SHP77 treated with DMSO at 0.1 percent for 48 hours (cell line): ENCODE measurements at places on chromosomes 6 and 20.

DNA sequence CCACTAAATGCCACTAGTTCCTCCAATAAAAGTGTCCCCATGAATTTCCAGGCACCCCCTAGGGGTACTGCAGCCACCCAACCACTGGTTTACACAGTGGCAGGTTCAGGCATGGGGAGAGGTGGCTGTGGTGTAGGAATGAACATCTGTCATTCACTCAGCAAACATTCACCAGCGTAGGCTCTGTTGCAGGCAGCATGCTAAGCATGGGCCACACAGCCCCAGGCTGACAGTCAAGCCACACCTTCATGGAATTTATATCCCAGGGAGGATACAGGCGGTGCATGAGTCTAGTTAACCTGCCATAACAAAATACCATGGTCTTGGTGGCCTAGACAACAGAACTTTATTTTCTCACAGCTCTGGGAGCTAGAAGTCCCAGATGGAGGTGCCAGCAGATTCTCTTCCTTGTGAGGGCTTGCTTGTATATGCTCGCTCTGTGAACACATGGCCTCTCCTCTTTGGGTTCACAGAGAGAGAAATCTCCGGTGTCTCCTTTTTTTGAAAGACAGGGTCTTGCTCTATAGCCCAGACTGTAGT is 135.7 kb downstream of the EYA2 start:
- no peak for DNase-seq

DNA sequence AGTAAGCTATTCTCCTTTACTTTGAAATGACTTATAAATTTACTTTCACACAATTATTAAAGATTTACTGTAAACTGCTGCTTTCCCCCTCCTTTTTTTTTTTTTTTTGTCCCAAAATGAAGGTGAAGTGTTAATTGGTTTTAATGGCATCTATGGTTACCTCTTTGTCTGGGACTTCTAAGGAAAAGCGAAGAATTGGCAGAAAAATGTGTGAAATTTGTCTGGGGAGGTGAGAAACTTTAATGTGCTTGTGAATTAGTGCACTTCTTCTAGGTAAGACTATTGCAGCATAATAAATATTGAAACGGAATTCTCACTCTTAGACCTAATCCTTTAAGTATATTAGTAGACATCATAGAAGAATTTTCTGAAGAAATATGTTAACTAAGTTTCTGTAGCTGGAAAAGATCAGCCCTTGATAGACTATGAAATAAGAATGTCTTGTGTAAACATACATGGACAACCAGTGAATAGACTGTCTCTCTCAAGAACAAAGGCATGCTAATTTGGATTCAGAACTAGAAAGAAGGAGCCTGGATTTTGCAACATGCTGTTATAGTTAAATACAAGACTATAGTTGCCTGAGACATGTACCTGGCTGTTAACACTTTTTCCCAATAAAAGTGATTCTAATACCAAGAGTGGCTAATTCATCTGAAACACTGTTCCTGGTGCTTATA is 23.9 kb downstream of the FLRT3 start:
- DNase-seq = no peak

- DNase-seq = no peak
Observed at GRCh38 chr20:12166053-12166717, 248.5 kb downstream of the BTBD3 start.

GRCh38 chr20:46575937-46576461 is 25.5 kb upstream of the OCSTAMP start:
- no peak for DNase-seq

DNA sequence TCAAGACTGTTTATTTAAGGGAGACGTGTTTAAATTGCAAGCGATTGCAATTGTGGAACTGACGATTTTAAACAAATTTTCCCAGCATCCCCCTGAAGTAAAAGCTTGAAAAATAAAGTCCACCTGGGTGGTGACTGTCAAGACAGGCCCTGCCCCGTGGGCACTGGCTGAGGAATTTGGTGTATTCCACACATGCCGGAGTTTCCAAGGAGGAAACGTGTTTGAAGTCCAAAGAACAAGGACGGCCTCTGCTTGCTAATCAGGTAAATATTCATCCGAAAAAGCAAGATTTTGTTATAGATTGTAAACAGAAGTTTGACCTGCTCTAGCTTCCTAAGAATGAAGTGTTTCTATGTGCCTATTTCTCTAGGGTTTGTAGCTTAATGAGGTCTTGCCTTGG is 505.1 kb downstream of the QKI start:
- no peak for DNase-seq

- no peak for DNase-seq
Observed at GRCh38 chr6:99613409-99613704, 6.7 kb downstream of the PRDM13 start.

GRCh38 chr20:31842471-31843157 is 2.8 kb downstream of the FOXS1 start:
- DNase-seq = no peak

DNA sequence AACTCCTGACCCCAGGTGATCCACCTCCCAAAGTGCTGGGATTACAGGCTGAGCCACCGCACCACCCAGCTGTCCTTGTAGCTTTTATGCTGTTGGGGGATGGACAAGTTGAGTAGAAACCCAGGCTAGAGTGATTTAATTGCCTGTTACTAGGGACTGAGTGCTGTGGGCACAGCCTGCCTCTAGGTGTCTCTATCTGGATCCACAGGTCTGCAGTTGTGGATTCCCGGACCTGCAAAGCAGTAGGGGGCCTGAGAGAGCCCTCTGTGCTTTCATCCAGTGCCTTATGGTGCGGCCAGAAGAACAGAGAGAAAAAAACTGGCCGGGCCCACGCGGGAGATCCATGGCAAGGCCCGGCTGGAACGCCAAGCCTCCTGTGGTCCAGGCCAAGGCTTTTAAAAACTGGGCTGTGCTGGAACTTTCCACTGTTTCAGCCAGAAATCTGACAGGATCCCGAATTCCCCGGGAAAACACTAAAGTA is 5.2 kb downstream of the SIRPA start:
- DNase-seq = no peak

DNA sequence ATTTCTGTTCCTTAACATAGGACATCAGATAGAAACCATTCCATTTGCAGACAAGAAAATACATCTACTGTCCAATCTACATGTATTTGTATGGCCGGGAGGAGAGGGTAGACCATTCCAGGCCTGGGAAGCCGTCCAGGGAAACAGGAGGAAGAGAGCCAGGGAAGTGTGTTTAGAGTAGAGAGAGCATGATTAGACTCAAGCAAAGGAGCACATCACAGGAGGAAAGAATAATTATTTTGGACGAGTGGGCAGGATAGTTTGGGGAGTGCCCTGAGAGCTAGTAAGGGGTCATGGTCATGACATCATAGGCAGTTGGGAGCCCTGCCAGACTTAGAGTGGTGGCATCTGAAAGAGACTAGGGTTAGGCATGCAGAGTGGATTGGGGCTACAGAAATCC is 250.0 kb downstream of the HIVEP2 start:
- no peak for DNase-seq

DNA sequence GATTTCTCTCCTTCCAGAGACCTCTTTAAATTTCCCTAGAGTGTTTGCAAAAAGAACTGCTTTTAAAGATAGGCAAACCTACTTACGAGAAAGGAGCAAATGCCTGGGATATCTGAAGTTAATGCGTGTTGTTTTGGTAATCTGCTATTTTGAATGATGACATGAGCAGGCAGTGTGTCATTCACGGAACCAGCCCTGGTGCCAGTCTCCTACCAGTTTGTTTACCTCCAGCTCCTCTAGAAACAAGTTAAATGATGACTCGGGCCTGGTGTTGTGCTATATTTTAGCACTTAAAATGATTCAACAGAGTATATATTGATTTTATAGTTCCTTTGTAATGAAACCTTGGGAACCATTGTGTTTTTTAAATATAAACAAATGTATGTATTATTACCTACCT is 41.1 kb upstream of the MAP3K4 start:
- DNase-seq = no peak

GRCh38 chr20:5484926-5485325 is 168.2 kb upstream of the PROKR2 start:
- DNase-seq = no peak

DNA sequence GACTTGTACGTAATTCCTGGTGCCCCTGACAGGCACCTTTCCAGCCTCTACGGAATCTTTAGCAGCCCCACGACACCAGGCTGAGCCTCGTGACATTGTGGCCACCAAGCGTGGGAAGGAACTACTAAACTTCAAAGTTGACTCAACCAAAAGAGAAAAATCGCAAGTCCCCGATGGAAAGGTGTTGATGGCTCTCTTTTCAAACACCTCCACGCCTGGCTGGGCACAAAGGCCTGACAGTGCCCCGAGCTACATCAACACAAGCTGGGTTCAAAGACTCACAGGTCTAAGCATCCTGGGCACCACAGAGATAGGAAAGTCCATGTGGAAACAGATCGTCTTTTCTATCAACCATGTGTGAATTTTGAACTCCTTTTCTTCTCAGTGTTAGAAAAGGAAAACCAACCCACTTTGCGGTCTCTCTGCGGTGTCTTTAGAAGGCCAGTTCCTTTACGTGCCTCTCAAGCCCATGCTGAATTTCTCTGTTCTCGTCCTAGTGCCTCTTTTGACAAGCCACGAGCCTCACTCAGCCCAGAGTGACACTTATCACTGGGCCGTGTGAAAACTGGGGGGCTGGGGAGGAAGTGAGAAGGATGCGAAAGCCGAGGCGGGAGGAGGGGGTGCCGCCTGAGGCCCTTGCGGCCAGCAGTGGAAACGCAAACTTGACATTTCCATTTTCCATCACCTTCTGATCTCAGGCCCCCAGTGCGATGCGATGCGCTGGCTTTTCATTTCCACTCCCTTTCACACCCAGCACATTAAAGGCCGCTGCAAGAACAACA is 59.4 kb downstream of the GFOD1 start:
- DNase-seq = no peak

DNA sequence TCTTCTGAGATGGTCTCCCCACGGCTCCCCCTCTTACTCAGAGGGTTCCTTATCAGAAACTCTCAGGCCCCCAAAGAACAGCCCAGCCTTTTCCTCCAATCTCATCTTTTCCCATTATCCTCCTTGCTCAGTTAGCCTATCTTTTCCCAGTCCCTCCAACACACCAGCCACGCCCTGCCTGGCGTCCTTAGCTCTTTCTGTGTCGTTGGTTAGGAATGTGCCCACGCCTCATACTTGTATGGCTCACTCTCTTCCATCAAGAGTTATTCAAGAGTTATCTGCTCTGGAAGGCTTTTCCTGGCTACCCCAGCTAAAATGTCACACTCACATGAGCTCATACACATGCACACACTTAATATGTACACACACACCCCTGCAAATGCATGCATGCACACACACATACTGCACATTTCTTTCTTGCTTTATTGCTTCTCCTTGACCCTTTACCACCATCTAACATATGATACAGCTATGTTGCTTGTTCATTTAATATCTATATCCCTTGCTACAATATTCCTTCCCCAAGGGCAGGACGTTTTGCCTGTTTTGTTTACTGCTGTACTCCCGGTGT is 37.6 kb downstream of the SLC2A10 start:
- DNase-seq = no peak

- DNase-seq = no peak
Observed at GRCh38 chr6:16391451-16391912, 153.1 kb downstream of the GMPR start.

- no peak for DNase-seq
Observed at GRCh38 chr6:127342296-127342945, 988 bp downstream of the ECHDC1 start.

- DNase-seq = no peak
Observed at GRCh38 chr6:35603326-35604202, 85.2 kb downstream of the FKBP5 start.

- no peak for DNase-seq
Observed at GRCh38 chr6:134544737-134545136, 226.8 kb upstream of the SGK1 start.

DNA sequence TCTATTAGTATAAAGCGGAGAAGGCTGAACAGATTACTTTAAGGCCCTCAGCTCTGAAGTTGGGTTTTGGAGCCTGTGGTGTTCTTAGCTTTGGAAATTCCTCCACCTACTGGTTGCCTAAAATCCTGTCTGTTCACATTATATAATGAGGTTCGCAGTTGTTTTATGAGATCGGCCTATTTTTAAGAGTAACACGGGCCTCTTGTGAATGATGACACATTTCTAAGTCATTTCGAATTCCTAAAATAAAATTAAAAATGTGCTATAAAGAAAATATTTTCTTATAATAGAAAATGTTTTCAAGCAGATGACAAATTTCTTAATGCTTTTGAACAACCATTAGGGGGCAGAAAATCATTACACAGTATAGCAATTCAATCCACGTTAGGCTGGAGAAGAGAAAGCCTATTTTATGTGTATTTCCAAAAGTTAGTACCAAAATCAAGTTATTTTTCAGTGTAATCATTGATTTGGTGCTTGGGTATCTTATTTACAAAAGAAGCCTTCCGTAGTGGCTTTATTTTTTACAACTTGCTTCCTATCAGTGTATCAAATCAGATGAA is 15.8 kb upstream of the FAM8A1 start:
- peak; percentile 74 for DNase-seq

GRCh38 chr20:363319-364078 is 16.6 kb downstream of the NRSN2 start:
- no peak for DNase-seq

- DNase-seq = peak; percentile 77
Observed at GRCh38 chr6:118319894-118320649, 228.0 kb upstream of the PLN start.

DNA sequence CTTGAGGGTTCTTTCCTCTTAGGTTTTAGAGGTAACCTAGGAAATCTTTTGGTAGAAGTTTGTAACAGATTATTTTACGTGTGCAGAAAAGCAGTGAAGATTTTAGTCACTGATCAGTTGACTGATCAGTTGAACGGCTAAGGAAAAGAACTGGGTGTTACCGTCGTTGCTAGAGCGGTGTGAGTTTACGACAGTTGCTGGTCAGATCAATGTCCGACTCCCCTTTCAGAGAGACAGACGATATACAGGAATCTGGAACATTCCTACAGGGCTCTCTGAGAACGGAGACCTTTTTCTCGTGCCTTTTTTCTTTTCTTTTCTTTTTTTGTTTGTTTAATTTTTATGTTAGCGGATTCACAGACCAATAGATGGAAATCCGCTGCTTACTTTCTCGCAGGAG is 132.1 kb upstream of the ZNF184 start:
- DNase-seq = no peak

GRCh38 chr6:107493158-107494057 is 3.5 kb downstream of the SOBP start:
- peak; percentile 69 for DNase-seq

DNA sequence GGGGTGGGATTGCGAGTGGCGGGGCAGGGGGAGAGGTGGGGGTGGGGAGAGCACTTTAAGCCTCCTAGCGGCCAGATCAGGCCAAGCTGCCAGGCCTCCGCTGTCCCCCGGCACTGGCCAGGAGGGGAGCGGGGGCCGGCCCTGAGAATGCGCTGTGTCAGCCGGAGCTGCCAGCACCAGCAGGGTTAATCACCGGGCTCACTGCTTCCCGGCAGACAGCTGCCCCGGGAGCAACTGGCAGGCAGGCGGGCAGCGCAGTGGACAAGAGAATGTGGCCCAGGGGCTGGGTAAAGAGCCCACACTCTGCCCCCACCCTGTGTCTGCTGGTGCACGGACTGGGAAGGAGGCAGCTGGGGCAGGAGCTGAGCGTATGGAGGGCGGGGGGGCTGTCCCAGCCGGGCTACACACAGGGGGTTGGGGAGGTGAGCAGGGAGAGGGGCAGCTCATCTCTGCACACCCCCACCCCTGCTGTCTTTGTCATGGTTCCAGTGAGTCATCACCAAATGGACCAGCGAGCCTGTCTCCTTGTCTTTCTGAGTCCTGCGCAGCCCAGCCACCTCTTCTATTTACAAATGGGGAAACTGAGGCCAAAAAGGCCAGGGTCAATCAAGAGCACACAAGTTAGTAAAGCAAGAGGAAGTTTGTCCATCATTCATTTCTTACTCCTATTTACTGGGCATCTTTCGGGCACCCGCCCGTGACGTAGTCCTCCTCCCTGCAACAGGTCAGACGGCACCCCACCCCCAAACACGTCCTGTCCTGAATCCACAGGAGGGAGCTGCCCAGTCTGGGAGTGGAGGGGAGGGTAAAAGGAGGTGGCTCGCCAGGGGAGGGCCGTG is 2.1 kb upstream of the LAMA5 start:
- peak; percentile 81 for DNase-seq
